ENCODE measurements at places on chromosomes 2 and 18. TPM values are rescaled to one million over a fixed set of nuclear protein-coding genes. Genes with fewer than 3 reads are reported as not detected.

LHCGR gene
- total RNA-seq, result 0.66 TPM

ODC1 gene
- 101 TPM for total RNA-seq

FEV gene
- total RNA-seq, result not detected

CELF4 gene
- total RNA-seq, result 46.2 TPM

CNGA3 gene
- 4.9 TPM for total RNA-seq

CCDC102B gene
- total RNA-seq, result 19.4 TPM

CDH20 gene
- total RNA-seq, result 24.9 TPM

PGAP1 gene
- total RNA-seq, result 23.0 TPM

PRKAG3 gene
- total RNA-seq, result not detected

RPL31 gene
- 690 TPM for total RNA-seq

LYG2 gene
- not detected for total RNA-seq

RGPD4 gene
- not detected for total RNA-seq

BCL2L11 gene
- 11.6 TPM for total RNA-seq

MAPK4 gene
- 89.0 TPM for total RNA-seq

CNDP1 gene
- total RNA-seq, result 2.4 TPM

PLB1 gene
- total RNA-seq, result 10.7 TPM

SAG gene
- total RNA-seq, result 0.69 TPM

MSTN gene
- 1.2 TPM for total RNA-seq

LIPG gene
- total RNA-seq, result 4.2 TPM

GCG gene
- total RNA-seq, result not detected

KLHL14 gene
- 2.9 TPM for total RNA-seq

PRKCE gene
- total RNA-seq, result 22.9 TPM

SERPINB3 gene
- total RNA-seq, result not detected

PSMD14 gene
- total RNA-seq, result 59.3 TPM

SPP2 gene
- total RNA-seq, result not detected

Data from spinal cord (tissue), 10 donors.